ENCODE measurements at places on chromosomes 4 and X.

- no peak for DNase-seq
Measured at GRCh38 chr4:137454767-137455166, 77.5 kb downstream of the PCDH18 start.

DNA sequence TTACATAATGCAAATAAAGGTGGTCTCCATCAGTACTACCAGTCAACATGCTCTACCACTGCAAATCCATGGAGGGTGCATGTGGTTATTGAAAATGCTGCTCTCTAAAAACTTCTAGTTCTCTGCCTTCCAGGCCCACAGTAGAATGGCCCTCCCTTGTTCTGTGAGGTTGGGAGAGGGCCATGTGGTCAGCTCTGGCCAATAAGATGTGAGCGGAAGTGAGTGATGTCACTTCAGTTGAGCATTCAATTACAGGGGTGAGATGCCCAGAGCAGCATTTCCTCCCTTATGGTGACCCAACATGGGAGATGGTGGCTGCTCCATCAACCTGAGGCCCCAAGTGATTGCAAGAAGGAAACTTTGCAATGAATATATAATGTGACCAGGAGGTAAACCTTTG lies 148.8 kb downstream of the CPEB2 start:
- no peak for DNase-seq

DNA sequence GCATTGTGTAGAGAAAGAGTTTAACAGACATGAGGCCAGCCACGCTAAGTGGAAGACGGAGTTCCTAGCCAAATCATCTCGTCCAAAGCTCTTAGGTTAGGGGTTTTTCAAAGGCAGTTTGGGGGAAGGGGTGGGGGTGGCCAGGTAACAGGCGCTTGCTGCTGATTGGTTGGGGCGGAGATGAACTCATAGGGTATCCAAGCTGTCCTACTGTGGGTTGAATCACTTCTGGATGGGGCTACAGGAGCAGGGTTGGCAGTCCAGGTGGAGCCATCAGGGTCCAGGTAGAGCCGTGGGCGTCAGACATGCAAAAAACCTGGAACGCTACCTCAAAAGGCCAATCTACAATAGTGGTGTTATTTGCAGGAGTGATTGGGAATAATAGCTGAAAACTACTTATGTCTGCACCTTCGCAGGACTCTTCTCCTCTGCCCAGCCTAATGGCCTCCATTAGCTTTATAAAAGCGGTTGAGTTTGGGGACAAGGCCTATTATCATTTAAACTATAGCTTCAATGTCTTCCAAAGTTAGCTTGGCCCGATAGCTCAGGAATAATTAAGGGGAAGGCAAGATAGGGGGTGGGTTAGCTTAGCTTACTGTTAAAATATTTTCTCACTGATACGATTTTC lies 579.6 kb downstream of the NLGN4X start:
- no peak for DNase-seq

DNA sequence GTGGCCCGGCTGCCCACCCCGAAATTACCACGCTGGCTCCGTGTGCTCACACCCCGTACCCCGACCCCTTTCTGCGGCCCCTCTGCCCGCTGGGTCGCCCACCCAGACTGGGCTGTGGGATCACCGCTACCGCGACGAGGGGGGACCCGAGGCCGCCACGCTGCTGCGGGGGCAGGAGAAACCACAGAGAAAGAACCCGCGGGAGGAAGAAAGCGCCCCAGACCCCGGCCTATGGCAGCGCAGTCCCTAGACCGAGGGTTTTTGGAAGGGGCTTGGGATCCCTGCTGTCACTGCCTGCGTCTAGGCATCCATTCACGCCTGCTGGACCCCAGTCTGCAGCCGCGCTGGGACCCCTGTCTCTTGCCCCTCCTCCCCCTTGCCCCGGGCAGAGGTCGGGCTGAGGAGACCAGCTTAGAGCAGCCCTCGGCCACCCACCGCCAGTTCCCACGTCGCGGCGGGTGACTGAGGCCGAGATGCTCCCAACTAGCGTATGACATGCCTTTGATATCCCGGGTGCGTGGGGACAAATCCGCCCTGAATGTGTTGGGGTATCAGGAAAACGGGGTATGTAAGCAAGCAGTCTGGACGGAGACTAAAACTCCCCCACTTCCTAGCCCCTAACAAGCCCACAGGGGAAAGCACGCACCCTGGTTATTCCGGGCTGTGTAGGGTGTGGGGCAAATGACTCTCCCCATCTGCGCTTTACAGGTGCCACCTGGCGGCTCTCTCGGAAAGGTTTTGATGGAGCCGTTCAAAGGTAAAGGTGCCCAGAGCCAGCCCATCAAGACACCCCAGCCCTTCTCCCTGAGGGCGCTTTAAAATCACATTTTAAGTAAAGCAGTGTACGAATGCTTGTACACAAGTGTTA lies 862 bp upstream of the INPP4B start:
- DNase-seq: no peak

GRCh38 chr4:25567253-25567652 lies 88.4 kb upstream of the SLC34A2 start:
- DNase-seq: no peak

- DNase-seq: no peak
Measured at GRCh38 chr4:22637306-22637705, 55.4 kb upstream of the GBA3 start.

DNA sequence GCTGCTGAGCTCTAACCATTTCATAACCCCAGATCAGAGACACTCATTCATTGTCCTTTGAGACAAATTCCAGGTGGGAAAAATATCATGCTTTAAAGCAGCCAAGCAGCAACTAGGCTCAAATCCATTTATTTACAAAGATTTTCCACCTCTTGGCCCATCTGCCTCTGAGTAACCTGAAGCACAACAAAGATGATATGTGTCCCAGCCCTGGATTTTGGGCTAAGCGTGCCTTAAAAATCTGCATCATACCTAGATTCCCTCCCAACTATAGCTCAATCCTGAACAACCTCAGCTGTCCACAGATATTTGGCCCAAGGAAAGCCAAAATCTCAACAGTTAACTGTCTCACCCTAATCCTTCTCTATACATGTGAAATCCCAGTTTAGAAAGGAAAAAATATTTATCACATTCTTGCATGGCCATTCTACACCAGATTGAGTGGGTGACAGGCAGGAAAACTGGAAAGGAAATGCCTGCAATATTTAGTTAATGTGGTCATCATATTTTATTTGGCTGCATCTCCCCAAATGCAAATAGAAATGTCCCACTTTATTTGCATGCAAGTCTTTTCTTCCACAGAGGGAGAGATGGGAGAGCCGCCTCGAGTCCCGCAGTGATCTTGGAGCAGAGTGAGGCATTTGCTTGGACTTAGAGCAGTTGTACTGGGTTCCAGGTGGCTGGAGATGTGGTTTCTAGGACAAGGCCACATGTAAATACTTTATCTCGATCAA lies 146.4 kb upstream of the EOLA2 start:
- peak; percentile 85 for DNase-seq

- no peak for DNase-seq
Measured at GRCh38 chr4:124636788-124637187, 75.7 kb downstream of the ANKRD50 start.

GRCh38 chr4:95831166-95831565 lies 8.7 kb upstream of the PDHA2 start:
- no peak for DNase-seq

GRCh38 chr4:83361416-83362103 lies 26.9 kb upstream of the HPSE start:
- DNase-seq: no peak

GRCh38 chr4:156983366-156983765 lies 11.8 kb upstream of the PDGFC start:
- no peak for DNase-seq

DNA sequence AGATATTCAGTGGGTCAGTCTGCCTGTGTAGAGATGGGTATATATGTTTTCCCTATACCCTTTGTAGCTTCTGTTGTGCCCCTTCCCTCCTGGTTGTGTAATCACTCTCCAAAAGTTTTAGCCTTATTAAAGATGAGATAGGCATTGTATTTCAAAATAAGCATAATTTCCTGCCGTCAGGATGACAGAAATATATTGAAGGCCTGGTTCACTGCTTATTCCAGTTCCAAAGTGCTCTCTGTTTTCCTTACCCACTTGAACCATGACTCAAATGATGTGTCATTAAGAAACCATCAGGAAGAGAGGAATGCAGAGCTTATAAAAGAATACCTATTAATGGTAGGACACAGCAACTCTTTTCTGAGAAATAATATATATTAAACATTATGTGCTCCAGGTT lies 178.5 kb downstream of the GABRB1 start:
- peak; percentile 90 for DNase-seq

GRCh38 chr4:27176400-27176799 lies 315.8 kb downstream of the STIM2 start:
- peak; percentile 56 for DNase-seq

- no peak for DNase-seq
Measured at GRCh38 chrX:130083107-130083490, 27.2 kb downstream of the ELF4 start.

DNA sequence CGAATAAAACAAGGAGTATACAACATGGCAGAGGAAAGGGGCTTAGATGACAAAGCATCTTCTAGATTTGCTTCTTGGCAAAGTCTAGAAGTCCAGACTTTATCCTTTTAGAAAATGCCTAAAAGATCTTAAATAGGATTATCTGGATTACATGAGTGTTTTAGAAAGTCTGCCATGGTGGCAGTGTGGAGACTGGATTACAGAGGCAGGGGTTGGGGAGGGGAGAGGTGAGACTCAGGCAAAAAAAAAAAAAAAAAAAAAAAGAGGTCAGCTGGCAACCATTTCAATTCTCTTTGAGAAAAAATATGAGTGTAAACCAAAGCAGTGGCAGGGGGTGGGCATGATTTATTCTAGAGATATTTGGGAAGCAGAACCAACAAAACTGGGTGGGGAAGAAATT lies 17.4 kb downstream of the ZNF827 start:
- DNase-seq: no peak

DNA sequence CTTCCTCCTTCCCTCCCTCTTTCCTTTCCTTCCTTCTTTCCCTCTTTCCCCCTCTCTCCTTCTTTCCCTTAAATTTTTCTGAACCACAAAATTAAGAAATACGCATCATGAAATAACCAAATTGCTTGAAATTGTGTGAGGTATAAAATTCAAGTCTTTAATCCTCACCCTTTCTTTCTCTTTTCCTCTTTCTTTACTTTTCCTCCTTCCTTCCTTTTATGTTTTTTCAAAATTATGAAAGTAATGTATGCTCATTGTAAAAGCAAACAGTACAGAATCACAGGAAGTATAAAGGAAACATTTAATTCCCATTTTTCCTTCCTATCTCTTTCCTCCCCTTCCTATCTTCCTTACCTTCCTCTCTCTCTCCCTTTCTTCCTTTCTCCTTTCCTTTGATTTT lies 5.4 kb downstream of the ADGRG4 start:
- no peak for DNase-seq

- peak; percentile 59 for DNase-seq
Measured at GRCh38 chr4:158624889-158625478, 46.7 kb downstream of the C4orf46 start.

DNA sequence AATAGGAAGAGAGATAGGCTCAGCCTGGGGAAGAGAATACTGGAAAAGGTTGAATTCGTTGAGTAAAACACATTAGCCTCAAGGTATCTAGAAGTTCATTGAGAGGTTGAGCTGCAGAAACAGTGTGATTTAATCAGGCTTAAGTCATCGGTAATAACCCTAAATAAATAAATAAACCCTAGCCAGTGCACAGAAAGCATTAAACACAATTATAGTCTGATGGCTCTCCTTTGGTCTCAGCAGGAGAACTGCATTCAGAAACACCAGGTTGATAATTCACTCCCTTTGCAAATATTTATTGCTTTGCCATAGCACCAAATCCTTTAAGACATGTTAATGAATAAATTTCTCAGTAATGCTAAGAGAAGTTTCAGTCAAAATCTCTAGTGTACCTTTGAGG lies 9.6 kb downstream of the DCX start:
- DNase-seq: no peak

DNA sequence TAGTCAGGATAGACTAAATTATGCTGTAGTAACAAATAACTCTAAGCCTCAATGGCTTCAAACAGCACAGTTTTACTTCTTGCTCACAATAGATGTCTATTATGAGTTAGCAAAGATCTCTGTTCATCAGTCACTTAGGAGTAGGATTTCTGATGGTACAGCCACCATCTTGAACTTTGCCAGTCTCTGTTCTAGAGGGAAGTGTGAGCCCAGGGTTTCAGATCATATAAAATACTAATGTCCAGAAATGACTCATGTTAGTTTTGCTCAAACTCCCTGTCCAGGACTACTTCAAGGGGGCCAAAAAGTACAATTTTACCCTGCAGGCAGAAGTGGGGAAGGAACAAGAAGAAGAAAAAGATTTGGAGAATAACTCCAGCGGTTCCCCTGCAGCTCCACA lies 77.1 kb upstream of the LSM6 start:
- DNase-seq: no peak

DNA sequence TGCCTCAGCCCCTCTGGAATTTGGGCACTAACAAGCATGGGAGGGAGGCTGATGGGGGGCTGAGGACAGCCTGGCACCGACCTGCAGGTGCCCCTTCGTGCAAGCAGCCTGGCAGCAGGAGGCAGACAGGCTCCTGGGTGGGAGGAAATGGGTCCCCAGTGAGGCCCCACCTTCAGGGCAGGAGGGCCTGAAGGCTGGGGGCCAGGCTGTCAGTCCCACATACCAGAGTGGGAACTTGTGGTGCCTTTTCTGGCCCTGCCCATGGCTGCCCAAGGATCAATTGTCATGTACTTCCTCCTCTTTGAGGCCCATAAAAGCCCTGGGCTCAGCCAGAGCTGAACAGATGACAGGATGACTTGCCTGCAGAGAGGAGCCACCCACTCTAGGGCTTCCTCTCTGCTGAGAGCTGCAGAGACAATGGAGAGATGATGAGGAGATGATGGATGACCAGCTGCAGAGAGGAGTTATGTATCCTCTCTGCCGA lies 141.0 kb downstream of the PDHA2 start:
- DNase-seq: no peak

- no peak for DNase-seq
Measured at GRCh38 chr4:7824218-7824617, 115.4 kb downstream of the AFAP1 start.

DNA sequence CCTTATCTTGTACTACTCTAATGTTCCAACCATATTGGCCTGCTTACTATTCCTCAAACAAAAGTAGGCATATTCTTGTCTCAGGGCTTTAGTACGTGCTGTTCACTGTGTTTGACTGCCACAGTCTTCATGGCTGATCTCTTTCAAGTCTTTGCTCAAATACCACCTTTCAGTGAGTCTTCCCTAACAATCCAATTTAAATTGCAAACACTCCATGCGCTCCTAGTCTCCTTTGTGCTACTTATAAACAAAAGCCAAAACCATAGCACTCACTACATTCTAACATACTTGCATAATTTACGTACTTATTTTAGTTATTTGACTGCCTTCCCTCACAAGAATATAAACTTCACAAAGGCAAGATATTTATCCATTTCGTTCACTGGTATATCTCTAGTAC lies 1.7 kb upstream of the ART3 start:
- DNase-seq: no peak

DNA sequence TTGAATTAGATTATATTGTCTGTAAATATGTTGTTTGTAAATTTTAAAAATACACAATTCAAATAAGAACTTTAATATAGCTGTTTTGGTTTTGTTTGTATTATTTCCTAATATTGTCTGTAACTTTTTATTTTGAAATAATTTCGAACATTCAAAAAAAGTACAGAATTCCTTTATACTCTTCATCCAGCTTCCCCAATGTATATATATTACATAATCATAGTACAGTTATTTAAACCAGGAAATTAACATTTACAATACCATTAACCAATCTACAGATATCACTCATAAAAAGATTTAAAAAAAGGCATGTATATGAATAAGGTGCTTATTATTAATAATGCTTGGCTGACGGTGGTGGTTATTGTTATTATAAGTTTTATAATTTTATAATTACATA lies 84.1 kb downstream of the LRBA start:
- no peak for DNase-seq
